ENCODE measurements at places on chromosomes 3 and 15.

GRCh38 chr3:181623924-181624694 lies 87.6 kb upstream of the SOX2 start:
- DNase-seq, result no peak

GRCh38 chr15:77753281-77753873 lies 120.7 kb upstream of the LINGO1 start:
- DNase-seq, result no peak

DNA sequence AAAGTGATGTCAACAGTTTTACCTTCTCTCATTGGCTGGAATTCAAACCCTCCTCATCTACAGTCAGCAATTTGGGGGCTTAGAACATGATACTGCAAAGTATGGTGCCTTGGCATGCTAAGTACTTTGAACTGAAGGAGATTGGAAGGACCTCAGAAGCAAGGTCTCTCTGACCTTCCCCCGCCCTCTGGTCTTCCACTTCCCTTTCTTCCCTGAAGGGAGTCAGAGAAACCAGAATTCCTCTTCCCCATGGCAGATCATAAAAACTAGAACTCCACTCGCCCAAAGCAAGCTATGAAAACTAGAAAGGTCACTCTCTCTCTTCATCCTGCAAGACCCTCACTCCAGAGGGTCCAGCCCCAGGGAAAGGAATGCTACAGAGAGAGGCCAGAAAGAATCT lies 64.2 kb downstream of the CD200R1L start:
- no peak for DNase-seq

DNA sequence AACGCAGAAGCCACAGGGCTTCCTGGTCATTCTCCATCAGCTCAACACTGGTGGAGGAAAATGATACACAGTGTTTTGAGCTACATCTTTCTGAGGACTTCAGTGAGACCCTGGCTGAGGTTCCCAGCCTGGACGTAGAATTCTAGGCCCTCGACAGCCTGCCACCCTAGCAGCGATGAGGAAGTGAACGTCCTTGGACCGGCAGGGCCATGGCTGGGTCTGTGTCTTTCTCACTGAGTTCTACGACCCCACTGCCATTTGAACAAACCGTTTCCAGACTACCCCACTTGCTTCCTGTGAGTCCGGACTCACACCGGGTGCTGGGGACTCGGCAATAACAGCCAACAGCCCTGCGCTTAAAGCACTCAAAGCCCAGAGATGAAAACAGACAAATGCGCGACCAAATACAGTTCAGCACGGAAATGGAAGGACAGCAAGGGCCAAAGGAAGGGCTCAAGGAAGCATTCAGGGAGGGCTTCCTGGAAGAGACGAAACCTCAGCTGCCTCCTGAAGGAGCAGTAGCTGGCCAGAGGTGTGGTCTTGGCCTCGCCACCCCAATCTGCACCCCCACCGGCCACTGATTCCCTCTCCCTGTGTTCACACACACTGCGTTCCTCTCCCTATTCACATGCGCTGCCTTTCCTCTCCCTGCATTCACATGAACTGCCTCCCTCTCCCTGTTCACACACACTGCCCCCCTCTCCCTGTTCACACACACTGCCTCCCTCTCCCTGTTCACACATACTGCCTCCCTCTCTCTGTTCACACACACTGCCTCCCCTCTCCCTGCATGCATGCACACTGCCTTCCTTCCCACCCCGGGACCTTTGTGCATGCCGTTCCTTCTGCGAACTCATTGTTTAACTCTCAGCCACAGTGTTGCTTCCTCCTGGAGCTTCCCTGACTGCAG lies 136.3 kb upstream of the PRR20G start:
- no peak for DNase-seq

DNA sequence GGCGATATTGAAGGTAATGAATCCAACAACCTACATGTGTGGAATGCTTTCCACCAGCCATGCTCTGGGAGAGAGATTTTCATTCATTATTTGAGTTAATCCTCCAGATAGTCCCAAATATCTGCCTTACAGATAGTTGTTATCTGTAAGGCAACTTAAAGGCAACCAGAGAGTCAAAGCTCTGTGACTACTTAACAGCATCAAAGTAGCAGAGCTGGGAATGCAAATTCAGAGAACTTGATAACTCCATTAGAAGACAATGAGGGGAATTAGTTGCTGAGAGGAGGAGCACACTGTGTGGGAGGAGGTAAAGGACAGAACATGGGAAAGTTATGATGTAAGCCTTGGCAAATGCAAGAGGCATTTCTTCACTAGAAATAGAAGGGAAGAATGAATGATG lies 10.5 kb upstream of the CRBN start:
- no peak for DNase-seq

GRCh38 chr3:178325330-178325729 lies 210.9 kb upstream of the KCNMB2 start:
- no peak for DNase-seq

DNA sequence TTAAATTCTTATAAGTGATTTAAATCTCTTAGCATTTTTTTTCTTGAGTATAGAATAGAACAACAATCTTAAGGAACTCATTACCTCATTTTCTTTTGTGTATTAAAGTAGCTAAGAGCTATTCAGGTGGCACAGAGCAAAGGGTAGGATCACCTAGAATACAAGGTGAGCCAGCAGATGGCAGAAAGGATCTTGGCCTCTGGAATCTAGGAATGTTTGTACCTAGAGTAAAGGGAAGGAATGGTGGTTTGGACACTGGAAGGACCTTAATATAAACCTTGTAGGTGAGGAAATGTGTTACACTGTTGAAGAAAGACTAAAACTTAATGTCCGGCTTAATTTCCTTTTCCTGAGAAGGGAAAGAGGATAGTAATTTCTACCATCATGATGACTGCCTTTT lies 89.0 kb downstream of the GHSR start:
- no peak for DNase-seq

GRCh38 chr3:160643994-160644393 lies 33.0 kb upstream of the ARL14 start:
- no peak for DNase-seq

GRCh38 chr3:165521131-165521871 lies 315.9 kb downstream of the BCHE start:
- no peak for DNase-seq
